ENCODE measurements at places on chromosomes 12 and 14. TPM values are rescaled to one million over a fixed set of nuclear protein-coding genes. Genes with fewer than 3 reads are reported as not detected.

Gene CACNA1C
- 10.0 TPM for total RNA-seq

Gene SERPINA9
- total RNA-seq, result not detected

Gene SLC2A3
- 327 TPM for total RNA-seq

Gene SERPINA6
- not detected for total RNA-seq

Gene NOS1
- not detected for total RNA-seq

Gene INSM2
- total RNA-seq, result not detected

Gene PLA2G1B
- total RNA-seq, result not detected

Gene CEP170B
- 19.5 TPM for total RNA-seq

Gene LRRC10
- not detected for total RNA-seq

Gene CYP27B1
- total RNA-seq, result 0.20 TPM

Gene PGF
- 27.8 TPM for total RNA-seq

Gene SLC25A21
- 0.39 TPM for total RNA-seq

Gene SMAGP
- 19.1 TPM for total RNA-seq

Gene CLEC4C
- total RNA-seq, result not detected

Gene ASIC1
- 3.5 TPM for total RNA-seq

Gene NEUROD4
- not detected for total RNA-seq

Gene RTN1
- 2.8 TPM for total RNA-seq

Gene KCNK13
- total RNA-seq, result 0.07 TPM

Gene GALNT16
- total RNA-seq, result 1.7 TPM

Gene CYP46A1
- total RNA-seq, result 0.33 TPM

Gene PRPH
- 0.33 TPM for total RNA-seq

Gene TEX52
- not detected for total RNA-seq

Gene GPN3
- total RNA-seq, result 11.5 TPM

Gene DPPA3
- not detected for total RNA-seq

Gene BHLHE41
- total RNA-seq, result 6.1 TPM

Gene IL22
- not detected for total RNA-seq

Gene PPFIA2
- 2.6 TPM for total RNA-seq

Gene KANSL2
- 33.4 TPM for total RNA-seq

Gene SLC15A5
- total RNA-seq, result not detected

Gene LRIG3
- total RNA-seq, result 29.3 TPM

Gene DCP1B
- 9.0 TPM for total RNA-seq

Gene HCAR3
- total RNA-seq, result not detected

Gene GPRC5D
- 0.13 TPM for total RNA-seq

Gene KCNH3
- 0.33 TPM for total RNA-seq

Gene HCAR2
- not detected for total RNA-seq

Gene NAV3
- total RNA-seq, result 94.9 TPM

Gene CIROP
- total RNA-seq, result not detected

Gene MANSC1
- 3.9 TPM for total RNA-seq
